Activated CD4-positive, alpha-beta T cell treated with anti-CD3 and anti-CD28 coated beads, Interleukin-2, amount 10 ng/mL, durations not matched to agents 7 days and 5 days (primary cell): ENCODE measurements at places on chromosomes 12 and 14. TPM values are rescaled to one million over a fixed set of nuclear protein-coding genes. Genes with fewer than 3 reads are reported as not detected.

GRCh38 chr14:69317102-69317755 lies 57.3 kb downstream of the GALNT16 start:
- no peaks in the 10 kb centered on the region for H3K27me3 ChIP-seq
- no peaks in the 10 kb centered on the region for H3K36me3 ChIP-seq
- no peak for DNase-seq
- no peak overlapping the region for H3K27ac ChIP-seq
- H3K4me3 ChIP-seq = no peak overlapping the region

Gene TCTN2
- total RNA-seq = 4.0 TPM

GRCh38 chr14:31543969-31544799 lies 17.0 kb upstream of the NUBPL start:
- no peak for DNase-seq
- no peaks in the 10 kb centered on the region for H3K36me3 ChIP-seq
- no peak overlapping the region for H3K4me3 ChIP-seq
- no peaks in the 10 kb centered on the region for H3K4me1 ChIP-seq

Gene PLCZ1
- total RNA-seq = not detected

GRCh38 chr12:80018119-80018518 lies 81.2 kb upstream of the OTOGL start:
- H3K4me1 ChIP-seq = no peaks in the 10 kb centered on the region
- no peak for DNase-seq

Gene CLEC4E
- total RNA-seq = not detected

Gene HIF1A
- 116 TPM for total RNA-seq

DNA sequence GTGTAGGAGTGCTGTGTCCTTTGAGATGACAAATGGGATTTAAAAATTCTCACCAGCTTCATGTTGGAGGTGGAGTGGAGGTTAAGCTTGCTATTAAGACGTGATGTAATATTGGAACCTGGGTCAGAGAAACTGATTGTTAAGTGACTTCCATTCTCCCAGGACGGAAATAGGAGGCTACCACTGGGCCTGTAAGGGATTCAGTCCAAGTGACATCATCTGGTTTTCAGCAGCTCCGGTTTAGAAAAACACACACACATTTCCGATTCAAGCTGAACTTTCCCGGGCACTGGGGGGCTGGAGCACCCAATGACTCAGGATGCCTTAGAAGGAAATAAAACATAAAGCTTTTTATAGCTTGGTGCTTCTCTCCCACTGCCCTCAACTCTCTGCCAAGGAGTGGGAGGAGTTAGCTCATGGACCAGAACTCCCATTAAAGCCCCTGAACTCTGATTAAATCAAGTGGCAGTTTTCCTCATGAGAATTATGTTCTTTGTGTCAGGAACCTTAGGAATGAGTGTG lies 12.4 kb downstream of the CALM1 start:
- peaks cover 23% of the 10 kb centered on the region for H3K4me1 ChIP-seq
- no peak for DNase-seq
- peaks cover 32% of the 10 kb centered on the region for H3K36me3 ChIP-seq
- no peaks in the 10 kb centered on the region for H3K27me3 ChIP-seq

- H3K4me3 ChIP-seq = no peak overlapping the region
- no peaks in the 10 kb centered on the region for H3K36me3 ChIP-seq
- peaks cover 27% of the 10 kb centered on the region for H3K4me1 ChIP-seq
- H3K27ac ChIP-seq = no peak overlapping the region
These were observed 2.9 kb upstream of the PPFIBP1 start for GRCh38 chr12:27521066-27521465.

DNA sequence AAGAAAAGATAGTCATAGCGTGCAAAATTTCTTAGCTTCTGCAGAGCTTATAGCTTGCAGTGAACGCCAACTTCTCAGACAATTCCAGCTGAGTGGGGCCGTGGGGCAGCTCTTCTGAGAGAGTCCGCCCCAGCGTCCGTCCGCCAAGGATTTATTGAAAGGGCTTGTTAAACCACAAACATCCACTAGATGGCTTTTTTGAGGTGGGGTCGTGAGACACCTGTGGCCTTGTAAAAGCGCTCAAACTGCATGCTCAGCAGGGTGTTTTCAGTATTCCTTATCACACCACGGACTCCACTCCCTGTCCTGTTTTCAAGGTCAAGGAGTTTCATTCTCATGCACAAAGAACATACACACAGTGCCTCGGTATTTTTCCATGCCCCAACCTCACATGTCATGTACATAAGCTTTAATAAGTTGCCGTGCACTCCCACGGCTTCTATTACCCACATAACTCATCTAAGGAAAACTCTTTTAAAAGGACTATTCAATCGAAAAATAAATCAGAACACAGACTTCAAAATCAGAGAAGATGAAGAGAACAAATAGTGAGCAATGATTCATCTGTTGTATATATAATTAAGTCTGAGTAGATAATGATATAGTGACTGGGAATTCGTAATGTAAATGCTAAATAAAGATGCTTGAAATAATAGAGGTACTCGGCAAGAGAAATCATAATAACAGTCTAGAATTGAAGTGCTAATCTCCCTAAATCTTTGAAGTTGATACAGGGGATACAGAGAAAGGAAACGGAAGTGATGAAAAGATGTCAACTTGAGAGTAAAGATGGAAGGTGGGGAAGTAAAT lies 46.7 kb downstream of the WBP11 start:
- H3K4me1 ChIP-seq = peaks cover 13% of the 10 kb centered on the region
- H3K27ac ChIP-seq = no peak overlapping the region
- no peak overlapping the region for H3K4me3 ChIP-seq
- H3K27me3 ChIP-seq = no peaks in the 10 kb centered on the region

- no peak overlapping the region for H3K27ac ChIP-seq
- peaks cover 4% of the 10 kb centered on the region for H3K4me1 ChIP-seq
- no peak overlapping the region for H3K4me3 ChIP-seq
- no peak for DNase-seq
- no peaks in the 10 kb centered on the region for H3K27me3 ChIP-seq
These were observed 27.7 kb downstream of the SETD3 start for GRCh38 chr14:99452968-99453367.

DNA sequence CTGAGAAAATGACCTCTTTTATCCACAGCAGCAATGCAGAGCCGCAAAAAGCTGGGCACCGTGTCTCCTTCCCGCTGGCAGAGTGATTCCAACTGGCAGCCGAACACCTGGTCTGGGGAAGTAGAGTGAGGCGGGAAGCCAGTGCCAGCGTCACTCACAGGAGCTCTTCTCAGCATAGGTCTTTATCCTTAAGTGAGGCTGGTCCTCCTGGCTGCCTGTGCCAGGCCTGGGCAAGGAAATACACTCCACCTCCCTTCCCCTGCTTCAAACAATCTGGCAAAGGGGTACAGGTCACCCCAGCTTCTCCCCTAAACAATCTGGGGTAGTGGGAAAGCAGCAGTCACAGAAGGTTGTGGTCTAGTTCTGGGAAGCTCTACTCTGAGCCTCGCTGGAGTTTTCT lies 4.8 kb downstream of the ARHGAP9 start:
- no peaks in the 10 kb centered on the region for H3K27me3 ChIP-seq
- peaks cover 65% of the 10 kb centered on the region for H3K36me3 ChIP-seq
- peak overlapping the region; percentile 47 for H3K27ac ChIP-seq
- no peak for DNase-seq

Gene DDX54
- total RNA-seq = 65.6 TPM

Gene DCAF5
- total RNA-seq = 48.9 TPM

Gene MYF6
- total RNA-seq = not detected

Gene EML5
- 2.6 TPM for total RNA-seq

GRCh38 chr12:12372946-12373722 lies 16.3 kb downstream of the BORCS5 start:
- H3K27me3 ChIP-seq = no peaks in the 10 kb centered on the region
- H3K4me3 ChIP-seq = no peak overlapping the region

Gene KRT7
- total RNA-seq = 2.5 TPM

Gene MYBPC1
- not detected for total RNA-seq

Gene WIF1
- total RNA-seq = not detected

Gene GUCY2C
- not detected for total RNA-seq

GRCh38 chr14:90756755-90757345 lies 59.4 kb downstream of the TTC7B start:
- peaks cover 15% of the 10 kb centered on the region for H3K27me3 ChIP-seq
- no peak overlapping the region for H3K27ac ChIP-seq
- no peak overlapping the region for H3K4me3 ChIP-seq
- H3K36me3 ChIP-seq = no peaks in the 10 kb centered on the region
- peaks cover 17% of the 10 kb centered on the region for H3K4me1 ChIP-seq

Gene FSCB
- total RNA-seq = not detected

GRCh38 chr14:91360490-91361232 lies 57.0 kb downstream of the CCDC88C start:
- no peaks in the 10 kb centered on the region for H3K27me3 ChIP-seq
- no peak overlapping the region for H3K4me3 ChIP-seq
- no peak for DNase-seq
- H3K4me1 ChIP-seq = peaks cover 57% of the 10 kb centered on the region
- no peak overlapping the region for H3K27ac ChIP-seq

- H3K36me3 ChIP-seq = no peaks in the 10 kb centered on the region
- no peak overlapping the region for H3K4me3 ChIP-seq
- no peak overlapping the region for H3K27ac ChIP-seq
- no peaks in the 10 kb centered on the region for H3K4me1 ChIP-seq
These were observed 102.0 kb downstream of the PIK3C2G start for GRCh38 chr12:18363321-18363720.

DNA sequence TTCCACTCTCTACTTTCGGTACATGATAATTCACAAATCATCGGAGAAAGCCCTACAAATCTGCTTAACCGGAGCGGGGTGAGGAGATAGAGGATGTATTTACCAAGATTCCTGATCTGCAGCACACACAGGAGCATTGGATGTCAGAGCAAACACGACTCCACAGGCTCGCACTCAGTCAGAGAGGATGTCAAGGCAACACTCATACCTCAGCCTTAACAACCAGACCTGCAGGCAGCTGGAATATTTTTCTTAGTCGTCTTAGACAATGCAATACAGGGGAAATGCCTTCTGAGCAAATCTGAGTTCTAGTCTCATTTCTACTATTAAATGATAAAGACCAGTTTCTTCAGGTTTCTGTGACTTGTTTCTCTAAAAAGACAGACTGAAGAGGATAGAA lies 159.3 kb upstream of the CPNE8 start:
- H3K4me1 ChIP-seq = no peaks in the 10 kb centered on the region
- H3K36me3 ChIP-seq = no peaks in the 10 kb centered on the region

DNA sequence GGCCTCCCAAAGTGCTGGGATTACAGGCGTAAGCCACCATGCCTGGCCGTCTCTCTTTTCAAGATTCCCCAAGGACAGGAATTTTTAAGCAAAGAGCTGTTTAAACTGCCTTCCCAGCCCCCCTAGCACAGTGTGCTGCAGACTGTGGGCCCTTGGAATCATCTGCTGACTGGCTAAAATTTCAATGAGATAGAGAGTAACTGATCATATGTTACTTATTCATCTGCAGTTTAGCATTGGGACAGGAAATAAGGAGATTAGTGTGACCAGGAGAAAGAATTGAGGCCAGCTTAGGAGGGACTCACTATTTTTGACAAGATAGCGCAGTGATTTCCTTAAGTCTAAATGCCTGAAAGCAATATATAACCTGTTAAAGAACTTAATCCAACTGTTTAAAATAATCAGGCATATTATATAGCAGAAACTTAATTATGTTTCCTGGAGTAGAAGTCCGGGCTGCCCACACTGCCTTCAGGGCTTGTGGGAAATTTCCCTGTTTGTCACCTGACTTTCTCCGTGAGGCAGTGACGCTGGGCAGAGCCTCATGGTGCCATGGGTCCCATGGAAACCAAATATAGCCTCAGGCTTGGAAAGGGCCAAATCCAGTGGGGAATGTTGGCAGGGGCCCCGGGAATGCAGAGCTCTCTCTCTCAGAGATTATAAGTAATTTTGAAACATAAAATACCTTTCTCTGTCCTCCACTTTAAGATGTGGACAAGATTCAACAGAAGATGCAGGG lies 22.8 kb upstream of the CEBPE start:
- no peaks in the 10 kb centered on the region for H3K36me3 ChIP-seq
- H3K27ac ChIP-seq = no peak overlapping the region
- peaks cover 10% of the 10 kb centered on the region for H3K27me3 ChIP-seq

Gene MORN3
- total RNA-seq = 3.0 TPM

Gene ADIPOR2
- 47.7 TPM for total RNA-seq

Gene BIN2
- 200 TPM for total RNA-seq

DNA sequence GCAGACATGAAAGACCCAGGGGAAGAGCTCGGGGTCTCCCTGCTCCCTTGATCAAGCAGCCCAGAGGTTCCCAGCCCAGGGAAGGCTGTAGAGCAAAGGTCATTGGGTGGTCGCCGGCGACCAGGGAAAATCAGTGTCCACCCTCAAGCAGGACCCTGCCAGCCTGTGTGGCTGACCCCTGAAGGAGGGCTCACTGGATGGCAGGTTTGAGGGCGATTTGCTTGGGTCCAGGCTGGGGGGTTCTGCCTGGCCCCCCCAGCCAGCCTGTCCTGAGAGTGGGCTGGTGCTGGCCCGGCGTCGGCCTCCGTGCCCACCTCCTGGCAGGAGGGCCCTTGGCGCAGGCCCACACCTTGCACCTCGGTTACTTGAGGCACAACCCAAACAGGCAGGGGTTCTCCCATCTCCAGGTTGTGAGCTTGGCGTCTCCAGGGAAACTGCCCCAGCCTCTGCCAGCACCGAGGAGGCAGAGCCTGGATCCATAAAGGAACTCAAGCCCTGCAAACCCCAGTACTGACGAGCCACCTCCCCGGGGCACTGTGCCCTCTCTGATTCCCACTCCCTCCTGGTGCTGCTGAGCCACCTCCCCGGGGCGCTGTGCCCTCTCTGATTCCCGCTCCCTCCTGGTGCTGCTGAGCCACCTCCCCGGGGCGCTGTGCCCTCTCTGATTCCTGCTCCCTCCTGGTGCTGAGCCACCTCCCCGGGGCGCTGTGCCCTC lies 329.0 kb upstream of the SFSWAP start:
- H3K36me3 ChIP-seq = no peaks in the 10 kb centered on the region
- no peak overlapping the region for H3K27ac ChIP-seq
- no peaks in the 10 kb centered on the region for H3K27me3 ChIP-seq

DNA sequence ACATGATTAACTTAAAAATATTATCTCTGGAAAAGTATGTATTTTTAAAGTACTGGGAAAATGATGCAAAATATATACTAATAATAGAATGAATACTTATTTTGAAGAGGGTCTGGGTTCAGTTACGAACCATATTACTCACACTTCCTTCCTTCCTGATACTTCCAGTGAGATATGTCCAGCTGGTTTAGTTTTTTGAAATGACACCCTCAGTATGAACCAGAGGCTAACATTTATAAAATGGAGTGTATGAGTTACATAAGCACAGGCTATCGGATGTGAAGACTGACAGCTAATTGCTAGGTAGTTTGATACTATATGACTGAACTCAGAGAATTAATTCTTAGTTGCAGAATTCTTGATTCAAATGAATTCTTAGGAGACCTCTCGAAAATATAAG lies 122.9 kb downstream of the OTOGL start:
- H3K27ac ChIP-seq = no peak overlapping the region
- no peak for DNase-seq
- peaks cover 1% of the 10 kb centered on the region for H3K4me1 ChIP-seq
- no peaks in the 10 kb centered on the region for H3K27me3 ChIP-seq
- no peak overlapping the region for H3K4me3 ChIP-seq
- H3K36me3 ChIP-seq = no peaks in the 10 kb centered on the region

DNA sequence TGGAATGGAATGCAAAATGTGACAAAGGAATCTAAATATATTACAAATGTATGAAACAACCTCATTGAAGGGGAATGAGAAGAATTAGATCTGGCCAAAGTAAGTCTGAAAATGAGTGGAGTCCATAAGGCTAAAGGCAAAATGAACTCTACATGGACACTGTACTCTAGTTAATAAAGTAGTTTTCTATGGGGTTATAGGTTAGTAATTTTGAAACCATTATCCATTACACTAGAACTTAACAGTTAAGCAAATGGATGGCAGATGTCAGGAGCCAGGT lies 222.1 kb downstream of the NUAK1 start:
- no peak overlapping the region for H3K4me3 ChIP-seq
- H3K27me3 ChIP-seq = peaks cover 3% of the 10 kb centered on the region
- DNase-seq = no peak
- H3K36me3 ChIP-seq = no peaks in the 10 kb centered on the region
- no peaks in the 10 kb centered on the region for H3K4me1 ChIP-seq

GRCh38 chr12:24928131-24928530 lies 20.8 kb downstream of the BCAT1 start:
- H3K27ac ChIP-seq = no peak overlapping the region
- H3K4me1 ChIP-seq = peaks cover 5% of the 10 kb centered on the region
- no peak overlapping the region for H3K4me3 ChIP-seq
- H3K36me3 ChIP-seq = no peaks in the 10 kb centered on the region
- no peak for DNase-seq
